NCI-H2081 (cell line): ENCODE measurements at places on chromosomes 4 and X.

DNA sequence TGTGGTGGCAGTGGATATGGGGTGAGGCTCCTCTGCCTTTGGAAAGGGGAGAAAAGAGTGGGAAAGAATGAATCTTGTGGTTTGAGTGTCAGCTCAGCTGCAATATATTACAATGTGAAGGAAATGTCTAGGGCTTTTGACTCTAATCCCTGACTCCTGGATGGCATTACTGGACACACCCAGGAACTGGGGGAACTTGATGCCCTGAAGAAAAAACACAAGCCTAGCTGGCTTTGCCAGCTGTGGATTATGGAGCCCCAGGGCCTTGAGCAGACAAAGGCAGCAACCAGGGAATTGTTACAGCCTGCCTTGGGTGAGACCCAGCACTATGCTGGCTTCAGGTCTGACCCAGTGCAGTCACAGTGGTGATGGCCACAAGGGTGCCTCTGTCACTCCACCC lies 57.1 kb upstream of the CYSLTR1 start:
- no peak for DNase-seq

DNA sequence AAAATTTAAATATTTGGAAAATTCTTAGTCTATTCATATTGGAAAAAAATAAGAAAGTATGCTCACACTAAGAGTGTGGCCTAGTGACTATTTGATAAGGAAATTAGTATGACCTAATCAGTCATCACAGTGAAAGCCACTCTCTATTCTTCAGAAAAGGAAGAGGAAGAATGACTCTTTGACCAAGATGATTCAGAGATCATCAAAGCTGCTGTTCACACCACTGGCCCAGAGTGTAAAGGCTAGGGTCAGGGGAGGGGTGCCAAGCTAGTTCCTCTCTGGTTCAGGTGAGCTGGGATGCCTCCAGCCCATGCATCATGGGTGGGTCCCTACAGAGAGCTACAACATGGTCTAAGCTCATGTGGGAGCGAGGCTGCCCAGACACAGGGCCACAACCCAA lies 396.9 kb upstream of the NDST3 start:
- no peak for DNase-seq

DNA sequence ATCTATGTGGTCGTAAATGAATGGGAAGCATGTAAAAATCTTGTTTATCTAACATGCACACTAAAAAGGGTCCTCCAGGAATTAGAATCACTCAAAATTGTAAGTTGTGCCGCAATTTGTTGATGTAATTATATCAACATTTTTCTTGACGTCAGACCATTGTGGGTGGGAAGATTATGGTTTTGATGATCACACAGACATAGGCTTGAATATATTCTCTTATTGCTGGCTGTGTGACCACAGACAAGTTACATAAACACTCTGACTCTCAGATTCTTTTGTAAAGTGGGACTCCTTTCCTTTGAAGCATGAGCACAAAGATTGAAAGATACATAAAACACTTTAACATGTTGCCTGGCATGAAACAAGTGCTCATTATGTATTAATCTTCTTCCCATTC lies 51.5 kb downstream of the IL1RAPL1 start:
- no peak for DNase-seq

- DNase-seq: no peak
Measured at GRCh38 chr4:101556842-101557241, 209.5 kb upstream of the PPP3CA start.

- no peak for DNase-seq
Measured at GRCh38 chrX:68757331-68757730, 71.5 kb upstream of the EFNB1 start.

- peak; percentile 29 for DNase-seq
Measured at GRCh38 chr4:170853422-170854021, 763.8 kb upstream of the AADAT start.

DNA sequence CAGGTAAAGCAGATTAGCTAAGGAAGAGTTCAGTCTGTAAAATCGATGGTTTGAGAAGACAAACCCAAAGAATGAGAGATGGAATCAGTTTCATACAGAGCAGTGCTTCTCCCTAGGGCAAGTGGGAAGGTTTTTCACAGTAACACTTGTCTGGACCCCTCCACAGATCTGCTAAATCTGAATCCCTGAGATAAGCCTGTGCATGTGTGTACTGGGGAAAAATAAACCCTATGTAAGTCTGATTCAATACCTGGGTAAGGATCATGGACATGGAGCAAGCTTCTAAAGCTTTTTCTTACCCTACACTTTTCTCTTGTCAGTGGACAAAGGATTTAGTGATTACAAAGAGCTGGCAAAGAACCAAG lies 13.6 kb downstream of the ELOVL6 start:
- DNase-seq: no peak

DNA sequence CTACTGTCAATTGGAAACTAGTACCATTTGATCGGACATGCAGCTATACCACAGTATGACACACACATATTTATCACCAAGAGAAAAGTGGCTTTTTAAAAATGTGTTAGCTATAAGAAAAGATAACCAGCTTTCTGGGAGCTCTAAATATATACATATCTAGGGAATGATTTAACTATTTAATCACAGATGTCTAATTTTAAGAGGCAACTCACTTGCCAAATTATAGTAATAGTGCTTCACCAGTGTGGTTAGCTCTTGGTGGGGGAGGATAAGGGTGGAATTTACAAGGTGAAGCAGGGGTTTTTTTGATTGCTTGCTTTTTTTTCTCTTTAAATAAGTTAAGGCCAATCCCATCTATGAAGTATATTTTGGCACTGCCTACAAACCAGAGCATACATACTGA lies 547.7 kb upstream of the DIPK2B start:
- no peak for DNase-seq

- no peak for DNase-seq
Measured at GRCh38 chr4:15888515-15888914, 50.0 kb downstream of the FGFBP1 start.

- peak; percentile 61 for DNase-seq
Measured at GRCh38 chr4:15396157-15396800, 31.6 kb upstream of the C1QTNF7 start.

- no peak for DNase-seq
Measured at GRCh38 chr4:96035727-96036126, 195.8 kb downstream of the PDHA2 start.

DNA sequence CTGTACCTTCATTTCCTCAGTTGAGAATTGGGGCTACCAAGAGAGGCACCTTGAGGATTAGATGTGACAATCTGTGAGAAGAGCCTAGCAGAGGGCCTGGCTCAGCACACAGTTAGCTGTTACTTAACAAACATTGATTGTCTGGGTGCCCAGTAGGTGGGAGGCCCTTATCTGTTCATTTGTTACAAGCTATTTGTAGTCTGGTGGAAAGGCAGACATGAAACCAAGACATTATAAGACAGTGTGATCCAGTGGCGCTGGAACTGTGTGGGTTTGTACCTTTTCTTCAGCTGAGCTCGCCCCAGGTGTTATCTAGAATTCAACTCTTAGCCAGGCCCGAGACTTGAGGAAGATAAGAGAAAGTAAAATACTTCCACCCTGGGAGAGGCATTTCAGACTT lies 16.9 kb downstream of the AKAP4 start:
- no peak for DNase-seq

GRCh38 chr4:48974979-48975640 lies 11.0 kb upstream of the CWH43 start:
- DNase-seq: no peak

- DNase-seq: no peak
Measured at GRCh38 chr4:148790691-148791090, 348.5 kb upstream of the NR3C2 start.

GRCh38 chr4:108237693-108238092 lies 69.0 kb upstream of the LEF1 start:
- DNase-seq: peak; percentile 1

- DNase-seq: no peak
Measured at GRCh38 chrX:123590842-123591486, 141.9 kb downstream of the THOC2 start.

- no peak for DNase-seq
Measured at GRCh38 chrX:44094821-44095530, 121.8 kb upstream of the NDP start.

DNA sequence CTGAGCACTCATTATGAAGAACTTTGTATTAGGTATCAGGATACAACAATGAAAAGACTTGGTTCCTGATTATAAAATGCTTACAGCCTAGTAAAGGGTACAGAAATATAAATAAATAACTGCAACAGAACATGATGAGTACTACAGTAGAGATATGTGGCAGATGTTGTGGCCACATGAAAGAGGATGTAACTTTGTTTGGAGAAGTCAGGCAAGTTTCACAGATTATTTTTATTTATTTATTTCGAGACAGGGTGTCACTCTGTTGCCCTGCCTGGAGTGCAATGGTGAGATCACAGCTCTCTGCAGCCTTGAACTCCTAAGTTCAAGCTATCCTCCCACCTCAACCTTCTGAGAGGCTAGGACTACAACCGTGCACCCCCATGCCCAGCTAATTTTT lies 15.8 kb upstream of the UBE2K start:
- DNase-seq: no peak

GRCh38 chr4:116328261-116328860 lies 757.0 kb downstream of the TRAM1L1 start:
- no peak for DNase-seq

GRCh38 chrX:22389556-22390179 lies 117.0 kb downstream of the CBLL2 start:
- DNase-seq: peak; percentile 76

- DNase-seq: no peak
Measured at GRCh38 chr4:10097906-10098779, 18.5 kb downstream of the WDR1 start.

DNA sequence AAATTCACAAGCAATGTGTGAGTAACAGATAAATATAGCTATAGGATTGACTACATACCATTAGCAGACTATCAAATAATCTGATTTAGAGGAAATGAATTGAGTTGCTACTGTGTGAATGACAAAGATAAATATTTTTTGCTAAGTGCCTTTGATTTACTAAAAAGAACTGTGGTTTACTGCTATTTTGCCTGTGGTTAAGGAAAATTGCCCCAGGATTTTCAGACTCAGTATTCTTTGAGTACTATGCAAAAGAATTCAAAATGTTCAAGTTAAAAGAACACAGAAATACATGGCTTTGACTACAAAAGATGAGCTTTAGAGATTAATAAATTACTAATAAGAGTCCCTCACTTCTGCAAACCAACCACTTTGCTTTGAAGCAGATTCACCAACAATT lies 853.8 kb downstream of the ADGRL3 start:
- DNase-seq: no peak

- no peak for DNase-seq
Measured at GRCh38 chr4:79584902-79585301, 176.9 kb upstream of the GK2 start.

- DNase-seq: no peak
Measured at GRCh38 chr4:169443748-169444147, 168.6 kb downstream of the NEK1 start.

GRCh38 chr4:10448991-10449390 lies 8.2 kb downstream of the ZNF518B start:
- DNase-seq: no peak

DNA sequence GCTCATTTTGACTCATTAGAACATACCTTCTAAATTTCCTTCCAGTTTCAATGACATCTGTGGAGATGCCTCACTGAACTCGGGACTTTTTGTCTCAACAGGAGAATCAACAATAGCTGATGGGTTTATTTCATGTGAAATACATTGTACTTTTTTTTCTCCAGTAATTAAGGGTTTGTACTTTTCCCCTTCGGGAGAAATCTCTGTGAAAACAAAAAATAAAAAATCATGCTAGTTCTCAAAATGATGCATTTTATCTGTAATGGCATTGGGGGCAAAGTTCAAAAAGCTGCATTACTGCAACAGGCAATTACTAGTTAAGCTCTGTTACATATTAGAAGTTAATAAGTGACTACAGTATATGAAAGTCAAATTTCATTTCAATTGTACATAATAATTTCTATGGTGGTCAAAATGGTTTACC lies 167.3 kb upstream of the SH3RF1 start:
- no peak for DNase-seq

- DNase-seq: no peak
Measured at GRCh38 chr4:92253550-92253949, 50.2 kb upstream of the GRID2 start.

DNA sequence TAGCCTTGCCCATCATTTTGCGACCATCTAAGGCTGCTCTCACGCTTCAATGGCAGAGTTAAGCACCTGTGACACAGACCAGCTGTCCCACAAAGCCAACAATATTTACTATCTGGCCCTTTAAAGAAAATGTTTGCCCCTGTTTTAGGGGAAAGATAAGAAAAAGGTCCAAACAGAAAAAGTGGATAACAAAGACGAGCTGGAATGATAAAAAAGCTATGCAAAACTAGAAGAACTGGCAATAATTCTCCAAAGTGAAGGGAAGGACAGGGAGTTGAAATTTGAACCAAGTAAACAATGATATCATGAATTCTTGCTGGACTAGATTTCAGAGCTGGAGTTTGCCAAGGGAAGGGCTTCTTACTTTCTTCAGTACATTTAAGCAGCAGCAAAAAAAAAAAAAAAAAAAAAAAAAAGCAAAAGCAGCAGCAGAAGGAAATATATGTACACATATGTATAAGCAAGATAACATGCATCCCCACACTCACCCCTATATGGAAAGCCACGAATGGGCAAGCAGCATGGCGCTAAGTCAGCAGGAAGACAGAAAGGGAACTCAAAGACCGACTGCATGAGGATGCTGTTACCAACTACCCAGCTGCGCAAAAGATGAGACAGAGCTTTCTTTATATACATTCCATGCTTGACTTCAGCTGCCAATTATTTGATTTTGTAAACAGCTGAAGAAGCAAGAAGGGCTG lies 12.5 kb downstream of the TRAPPC2 start:
- no peak for DNase-seq

GRCh38 chr4:141349236-141349635 lies 128.5 kb downstream of the ZNF330 start:
- no peak for DNase-seq

- DNase-seq: no peak
Measured at GRCh38 chr4:182547435-182547834, 304.2 kb downstream of the TENM3 start.

GRCh38 chrX:47643926-47644325 lies 6.4 kb downstream of the ELK1 start:
- DNase-seq: peak; percentile 16

DNA sequence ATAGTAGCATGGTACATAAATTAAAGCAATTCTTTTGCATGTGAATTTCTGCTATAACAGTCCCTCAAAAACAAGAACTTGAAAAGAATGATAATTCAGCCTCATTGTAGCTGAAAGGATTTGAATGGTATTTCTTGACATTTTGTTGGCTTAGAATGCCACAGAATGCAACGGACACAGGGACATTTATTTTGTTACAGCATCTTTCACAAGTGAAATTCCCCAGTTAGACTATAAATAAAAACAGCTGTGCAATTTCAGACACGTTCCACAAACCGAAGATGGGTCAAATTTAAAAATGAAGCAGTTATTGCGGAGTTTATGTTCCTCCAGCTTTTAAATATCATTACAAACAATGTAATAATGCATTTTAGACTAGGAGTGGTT lies 82.8 kb upstream of the AMELX start:
- no peak for DNase-seq

DNA sequence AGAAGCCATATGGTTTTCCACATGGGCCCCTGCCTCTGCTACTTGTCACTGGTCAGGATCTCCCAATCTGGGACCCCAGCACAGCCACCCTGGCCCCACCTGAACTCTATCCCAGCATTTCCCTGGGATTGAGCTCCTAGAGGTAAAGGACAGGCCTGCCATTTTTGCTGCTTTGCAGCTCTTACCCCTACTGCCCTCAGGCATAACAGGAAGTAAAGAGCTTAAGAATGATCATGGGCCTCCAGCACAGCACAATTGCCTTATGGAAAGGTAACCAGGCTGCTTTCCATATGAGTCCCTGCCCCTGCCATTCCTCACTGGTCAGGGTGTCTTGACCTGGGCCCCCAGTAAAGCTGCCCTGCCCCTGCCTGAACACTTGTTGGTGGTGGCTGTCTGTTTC lies 254.9 kb upstream of the ZCCHC13 start:
- DNase-seq: no peak
